ENCODE measurements at places on chromosomes 2 and 18. TPM values are rescaled to one million over a fixed set of nuclear protein-coding genes. Genes with fewer than 3 reads are reported as not detected.

Gene ELOA2
- not detected for total RNA-seq

Gene TUBA3E
- total RNA-seq, result not detected

Gene SFT2D3
- total RNA-seq, result 3.2 TPM

Gene TGFA
- 111 TPM for total RNA-seq

Gene LIMS4
- total RNA-seq, result not detected

Gene SLC20A1
- total RNA-seq, result 47.7 TPM

Gene ANKRD30BL
- not detected for total RNA-seq

Gene STPG4
- total RNA-seq, result under 0.01 TPM

Gene TEKT4
- total RNA-seq, result not detected

Gene SERPINB10
- 0.79 TPM for total RNA-seq

Gene TTR
- total RNA-seq, result not detected

Gene MBP
- total RNA-seq, result 21.3 TPM
